ENCODE measurements at places on chromosomes 11 and 22.

DNA sequence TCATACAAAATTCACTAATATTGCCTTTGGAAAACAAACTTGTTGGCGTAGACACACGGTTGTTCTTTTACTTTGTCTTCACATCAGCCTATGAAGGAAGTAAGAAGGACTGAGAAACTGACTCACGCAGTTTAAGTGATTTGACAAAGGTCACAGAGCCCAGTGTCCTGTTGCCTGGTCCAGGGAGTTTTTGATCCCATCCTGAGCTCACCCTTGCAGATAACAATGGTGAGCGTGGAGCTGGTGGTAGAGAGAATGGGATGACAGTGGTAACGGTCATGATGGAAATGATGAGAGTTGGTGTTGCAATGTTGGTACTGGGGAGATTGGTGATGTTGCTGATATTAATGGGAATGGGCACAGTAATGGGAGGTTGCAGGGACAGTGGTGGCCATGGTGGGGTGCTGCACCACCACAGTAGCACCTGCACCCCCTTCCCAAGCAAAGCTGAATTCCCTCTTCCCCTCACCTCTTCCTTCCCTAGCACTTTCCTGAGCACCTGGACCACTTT, 22.0 kb downstream of the CREB3L1 start:
- no peak for DNase-seq

GRCh38 chr11:61923166-61924063, 6.0 kb upstream of the RAB3IL1 start:
- no peak for DNase-seq

DNA sequence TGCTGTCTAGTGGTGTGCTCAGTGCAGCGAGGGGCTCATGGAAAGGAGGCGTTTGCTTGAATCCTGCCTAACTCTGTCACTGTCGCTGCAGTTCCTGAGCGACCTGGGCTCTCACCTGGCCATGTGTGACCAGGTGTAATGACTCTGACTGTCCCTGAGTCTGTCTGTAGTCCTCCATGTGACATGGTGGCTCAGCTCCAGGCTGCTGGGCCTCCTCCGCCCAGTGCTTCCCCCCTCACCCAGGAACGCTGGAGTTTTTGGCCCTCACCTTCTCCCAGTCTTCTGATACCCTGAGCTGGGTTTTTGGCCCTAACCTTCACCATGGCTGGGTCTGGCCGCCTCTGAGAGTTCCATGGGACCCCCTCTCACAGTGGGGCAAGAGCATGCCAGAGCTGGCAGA, 20.3 kb downstream of the MICALL1 start:
- DNase-seq: no peak

GRCh38 chr11:5989203-5989602, 2.4 kb upstream of the OR52L1 start:
- no peak for DNase-seq

GRCh38 chr11:78420796-78421209, 3.2 kb upstream of the GAB2 start:
- no peak for DNase-seq

- no peak for DNase-seq
Measured at GRCh38 chr22:44870021-44870420, 117.6 kb downstream of the ARHGAP8 start.

GRCh38 chr11:10308201-10308954, 3.5 kb downstream of the ADM start:
- DNase-seq: no peak

GRCh38 chr11:128477278-128477677, 110.1 kb downstream of the ETS1 start:
- DNase-seq: no peak

DNA sequence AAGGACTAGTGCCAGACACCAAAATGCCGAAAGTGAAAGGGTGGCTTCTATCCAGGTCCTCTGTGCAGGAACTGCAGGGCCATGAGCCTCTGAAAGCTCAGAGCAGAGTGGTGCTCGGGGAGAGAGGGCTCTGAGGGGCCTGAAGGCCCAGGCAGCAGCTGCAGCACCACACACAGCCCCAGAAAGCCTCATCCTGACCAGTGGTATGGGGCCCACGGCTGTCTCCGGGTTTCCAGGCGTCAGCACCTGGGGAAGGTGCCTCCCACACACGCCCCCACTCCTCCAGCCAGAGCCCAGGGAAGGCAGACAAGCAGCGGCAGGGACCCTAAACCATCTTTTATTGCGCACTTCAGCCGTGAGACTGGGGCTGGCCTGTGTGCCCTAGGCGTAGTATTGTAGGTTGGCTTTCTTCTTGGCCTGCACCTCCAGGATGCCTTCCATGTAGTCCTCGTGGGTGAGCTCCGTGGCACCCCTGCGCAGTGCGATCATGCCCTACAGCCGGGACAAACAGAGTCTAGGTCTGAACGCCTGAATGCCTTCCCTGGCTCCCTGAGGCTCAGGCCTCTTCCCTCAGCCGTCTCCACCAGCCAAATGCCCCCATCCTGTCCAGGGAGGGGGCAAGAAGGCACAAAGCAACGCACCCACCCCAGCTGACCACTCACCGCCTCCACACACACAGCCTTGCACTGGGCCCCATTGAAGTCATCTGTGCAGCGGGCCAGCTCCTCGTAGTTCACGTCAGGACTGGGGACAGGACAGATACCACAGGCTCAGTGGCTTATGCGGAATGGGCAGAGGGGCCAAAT, 7.6 kb downstream of the PSMC3 start:
- DNase-seq: no peak

- no peak for DNase-seq
Measured at GRCh38 chr22:43053176-43053575, 36.0 kb downstream of the TTLL1 start.
